NCI-H2081 treated with DMSO at 0.1 percent for 48 hours (cell line): ENCODE measurements at places on chromosomes 6 and 20.

DNA sequence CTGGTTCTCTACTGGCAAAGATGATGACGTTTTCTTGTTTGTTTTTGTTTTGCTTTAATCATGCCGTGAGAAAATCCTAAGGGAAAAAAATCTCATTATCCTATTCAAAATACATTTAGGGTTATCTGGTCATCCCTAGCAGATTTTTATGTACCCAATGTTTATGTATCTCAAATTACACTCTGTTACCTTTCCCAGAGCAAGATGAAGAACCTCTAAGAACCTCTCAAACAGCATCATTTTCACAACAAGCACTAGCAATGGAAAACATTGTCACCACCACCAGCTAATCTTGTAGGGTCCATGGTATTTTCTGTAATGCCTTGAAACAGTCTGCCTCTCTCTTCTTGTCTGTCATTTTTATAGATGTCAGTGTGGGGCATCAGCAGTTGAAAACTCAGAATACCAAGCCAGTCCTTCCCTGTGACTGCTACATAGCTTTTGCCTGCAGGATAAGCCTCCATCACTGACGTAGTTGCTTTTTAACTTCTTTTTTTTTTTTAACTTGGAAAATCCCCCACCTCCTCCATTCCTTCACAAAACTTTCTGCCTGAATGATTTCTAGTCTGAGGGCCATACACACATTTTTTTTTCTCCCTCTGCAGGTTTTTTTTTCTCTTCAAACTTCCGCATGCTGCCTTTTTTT is 2.4 kb upstream of the SNAP25 start:
- no peak for DNase-seq

- DNase-seq: no peak
Measured at GRCh38 chr6:33716890-33717632, 5.6 kb upstream of the UQCC2 start.

- no peak for DNase-seq
Measured at GRCh38 chr20:41232973-41233926, 84.3 kb downstream of the ZHX3 start.

DNA sequence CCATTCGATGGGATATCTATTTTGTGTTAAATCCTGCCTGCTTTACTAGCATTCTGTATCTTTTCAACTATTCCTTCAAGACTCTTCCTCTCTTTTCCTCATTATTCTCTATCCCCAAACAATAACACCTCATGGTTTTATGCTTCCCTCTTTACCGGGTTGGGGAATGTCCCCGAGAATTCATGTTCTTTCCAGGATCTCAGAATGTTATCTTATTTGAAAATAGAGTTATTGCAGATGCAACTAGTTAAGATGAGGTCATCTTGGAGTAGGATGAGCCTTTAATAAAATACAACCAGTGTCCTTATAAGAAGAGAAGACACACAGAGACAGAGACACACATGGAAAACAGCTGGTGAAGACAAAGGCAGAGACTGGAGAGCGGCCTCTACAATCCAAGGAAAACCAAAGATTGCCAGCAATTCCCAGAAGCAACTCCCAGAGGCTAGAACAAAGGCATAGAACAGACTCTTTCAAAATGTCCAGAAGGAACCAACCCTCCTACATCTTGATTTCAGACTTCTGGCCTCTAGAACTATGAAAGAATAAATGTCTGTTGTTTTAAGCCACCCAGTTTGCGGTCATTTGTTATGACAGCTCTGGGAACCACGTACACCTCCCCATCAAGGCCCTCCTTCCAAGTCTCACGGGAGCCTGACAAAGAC is 126.8 kb upstream of the TNFAIP3 start:
- DNase-seq: no peak

DNA sequence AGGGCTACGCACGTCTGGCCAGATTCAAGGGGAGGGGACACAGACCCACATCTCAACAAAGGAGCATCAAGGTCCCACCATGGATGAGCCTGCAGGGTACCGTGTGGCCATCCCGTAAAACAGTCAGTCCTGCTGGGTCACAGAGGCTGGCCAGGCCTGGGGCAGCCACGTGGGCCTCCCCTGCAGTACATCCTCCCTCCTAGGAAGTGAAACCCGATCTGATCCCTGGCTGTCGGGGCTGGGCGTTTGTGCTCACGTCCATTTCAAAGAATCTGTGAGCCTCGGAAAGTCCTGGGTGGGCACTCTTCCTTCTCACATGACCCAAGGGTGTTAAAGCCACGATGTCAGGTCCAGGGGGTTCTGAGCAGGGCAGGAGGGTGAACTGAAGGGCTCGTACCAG is 14.3 kb downstream of the SULF2 start:
- DNase-seq: no peak

- no peak for DNase-seq
Measured at GRCh38 chr6:149924206-149924932, 1.4 kb upstream of the RAET1G start.

DNA sequence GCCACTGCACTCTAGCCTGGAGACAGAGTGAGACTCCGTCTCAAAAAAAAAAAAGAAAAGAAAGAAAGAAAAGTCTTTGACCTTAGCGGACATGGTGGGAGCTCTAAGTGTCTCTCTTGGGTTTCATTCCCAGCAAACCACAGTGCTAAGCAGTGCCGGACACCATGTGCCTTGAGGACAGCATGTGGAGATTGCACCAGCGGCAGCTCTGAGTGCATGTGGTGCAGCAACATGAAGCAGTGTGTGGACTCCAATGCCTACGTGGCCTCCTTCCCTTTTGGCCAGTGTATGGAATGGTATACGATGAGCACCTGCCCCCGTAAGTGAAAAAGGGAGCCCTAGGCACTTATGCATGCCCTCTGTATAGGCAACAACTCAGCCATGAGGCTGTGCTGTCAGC is 79.4 kb downstream of the GFRA4 start:
- DNase-seq: no peak

- no peak for DNase-seq
Measured at GRCh38 chr6:119720160-119720559, 370.6 kb upstream of the MAN1A1 start.

DNA sequence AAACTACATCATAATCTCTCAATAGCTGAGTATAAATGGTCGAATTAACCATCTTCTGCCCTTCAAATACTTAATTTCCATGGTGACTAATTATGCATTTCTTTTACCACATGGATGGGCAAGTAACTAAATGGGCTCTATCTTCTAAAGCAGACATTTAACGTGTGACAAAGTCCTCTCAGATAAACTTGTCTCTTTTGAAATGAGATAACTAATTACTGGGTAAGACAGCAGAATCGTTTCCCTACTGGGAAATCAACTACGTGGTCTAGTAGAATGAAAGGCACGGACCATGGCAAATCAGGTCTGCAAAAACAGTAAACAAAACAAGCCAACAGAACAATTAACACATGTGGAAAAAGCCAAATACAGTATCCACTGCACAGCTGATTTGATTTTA is 137.7 kb downstream of the BACH2 start:
- no peak for DNase-seq

GRCh38 chr6:18506382-18507017 is 119.3 kb downstream of the RNF144B start:
- DNase-seq: peak; percentile 3

DNA sequence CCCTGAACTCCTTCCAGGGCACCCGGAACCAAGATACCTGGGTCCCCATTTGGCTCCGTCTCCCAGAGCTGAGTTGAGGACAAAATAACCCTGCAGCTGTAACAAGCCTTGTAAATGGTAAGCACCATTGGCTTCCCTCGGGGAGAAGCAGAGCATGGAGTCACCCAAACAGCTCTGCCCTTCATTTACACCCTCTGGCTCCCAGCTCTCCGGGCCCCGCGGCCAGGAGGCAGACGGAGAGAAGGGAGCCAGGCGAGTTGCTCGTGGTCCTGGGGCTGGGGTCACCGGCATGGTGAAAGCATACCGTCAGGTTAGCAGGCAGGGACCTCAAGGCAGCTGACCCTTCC is 2.1 kb downstream of the TFEB start:
- no peak for DNase-seq

GRCh38 chr20:49356676-49357075 is 78.8 kb upstream of the ZNFX1 start:
- DNase-seq: no peak

GRCh38 chr20:38243709-38244020 is 16.9 kb downstream of the KIAA1755 start:
- DNase-seq: no peak

DNA sequence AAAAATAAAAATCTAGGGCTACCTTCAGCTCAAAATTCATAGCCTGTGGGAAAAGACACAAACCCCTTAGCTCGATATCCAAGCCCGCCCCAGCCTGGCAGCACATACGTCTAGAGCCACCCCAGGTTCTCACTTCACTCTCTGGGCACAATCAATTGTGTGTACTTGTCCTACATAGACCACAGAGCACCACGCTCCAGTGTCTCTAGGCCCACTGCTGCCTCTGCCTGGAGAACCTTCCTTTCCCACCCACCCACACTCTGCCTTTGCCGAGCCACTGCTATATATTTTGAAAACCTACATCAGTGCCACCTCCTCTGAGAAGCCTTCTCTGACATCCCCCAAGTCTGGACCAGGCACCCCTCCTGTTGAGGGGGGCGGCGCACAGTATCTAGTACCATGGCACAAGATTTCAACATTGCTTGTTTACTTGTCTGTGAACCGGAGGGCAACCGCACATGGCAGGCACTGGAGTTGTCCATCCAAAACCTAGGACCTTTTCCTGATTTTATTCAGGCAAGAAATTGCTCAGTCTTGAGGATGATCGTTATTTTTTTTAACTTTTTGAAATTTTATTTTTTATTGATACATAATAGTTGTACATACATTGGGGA is 141.5 kb downstream of the UNC5CL start:
- DNase-seq: no peak

- DNase-seq: no peak
Measured at GRCh38 chr6:9485992-9486391, 928.9 kb downstream of the TFAP2A start.

DNA sequence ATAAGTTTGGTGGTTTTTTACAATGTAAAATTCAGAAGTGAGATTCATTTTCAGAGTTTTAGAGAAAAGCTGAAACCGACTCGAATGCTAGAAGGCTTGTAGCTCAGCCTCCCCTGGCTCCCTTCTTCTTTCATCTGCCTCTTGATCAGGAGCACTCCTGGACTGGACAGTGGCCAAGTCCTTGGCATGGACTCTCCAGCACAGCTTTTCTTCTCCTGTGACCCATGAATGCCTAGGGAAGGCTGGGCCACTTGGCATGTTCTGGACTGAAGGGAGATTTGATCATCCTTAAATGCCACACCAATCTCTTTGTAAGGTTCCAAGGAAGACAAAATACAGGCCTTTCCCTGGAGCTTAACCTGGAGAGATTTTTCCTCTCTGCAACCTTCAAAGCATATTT is 384.0 kb upstream of the SASH1 start:
- no peak for DNase-seq

GRCh38 chr6:38336922-38337321 is 302.8 kb downstream of the BTBD9 start:
- DNase-seq: no peak

DNA sequence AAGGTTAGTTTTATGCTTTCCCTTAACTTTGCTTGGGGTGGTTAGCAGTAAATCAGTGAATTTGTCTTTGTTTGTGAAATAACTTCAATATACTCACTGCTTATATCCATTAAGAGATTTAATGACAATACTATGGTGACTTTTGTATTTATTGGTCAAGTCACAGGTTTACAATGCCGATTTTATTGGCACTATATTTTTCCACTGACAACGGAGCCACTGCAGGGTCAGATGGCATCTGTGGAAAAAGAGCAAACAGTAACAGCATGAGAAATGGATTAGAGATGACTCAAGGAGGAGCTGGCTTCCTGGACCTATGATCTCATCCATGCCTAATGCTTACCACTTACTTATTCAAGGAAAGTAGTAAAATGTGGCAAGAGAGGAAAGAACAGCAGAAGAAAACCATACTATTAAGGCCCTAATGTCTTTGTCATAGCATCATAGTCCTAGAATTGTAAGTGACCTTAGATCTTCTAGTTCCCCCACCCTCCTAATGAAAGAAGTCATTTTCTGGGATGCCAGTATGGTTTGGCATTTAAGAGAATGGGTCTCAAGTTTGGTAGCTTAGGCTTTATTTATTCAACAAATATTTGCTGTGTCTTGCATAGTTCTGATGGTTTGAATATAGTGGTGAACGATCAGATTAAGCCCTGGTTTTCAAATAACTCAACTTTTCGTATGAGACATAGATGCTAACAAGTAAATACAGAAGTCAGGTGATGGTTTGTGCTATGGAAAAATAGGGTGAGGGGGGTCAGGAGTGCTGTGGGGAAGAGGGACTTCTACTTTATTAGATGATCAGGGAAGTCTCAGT is 18.5 kb downstream of the RNF144B start:
- DNase-seq: no peak

DNA sequence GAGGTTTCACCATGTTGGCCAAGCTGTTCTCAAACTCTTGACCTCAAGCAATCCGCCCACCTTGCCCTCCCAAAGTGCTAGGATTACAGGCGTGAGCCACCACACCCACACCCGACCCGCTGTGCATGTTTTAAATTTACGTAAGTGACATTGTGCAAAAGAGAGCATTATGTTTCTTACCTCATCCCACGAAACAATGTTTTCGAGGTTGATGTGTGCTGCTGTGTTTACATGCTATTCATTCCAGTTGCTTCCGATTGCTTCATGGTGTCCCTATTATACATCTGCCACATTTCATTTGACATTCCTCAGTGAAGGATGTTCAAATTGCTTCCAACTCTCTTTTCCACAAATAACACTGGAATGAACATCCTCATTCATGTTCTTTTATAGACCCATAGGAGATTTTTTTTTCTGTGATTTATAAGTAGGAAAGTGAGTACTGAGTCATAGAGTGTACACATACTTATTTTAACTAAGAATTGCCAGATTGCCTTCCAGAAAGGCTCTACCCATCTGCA is 403.9 kb upstream of the JARID2 start:
- DNase-seq: no peak

DNA sequence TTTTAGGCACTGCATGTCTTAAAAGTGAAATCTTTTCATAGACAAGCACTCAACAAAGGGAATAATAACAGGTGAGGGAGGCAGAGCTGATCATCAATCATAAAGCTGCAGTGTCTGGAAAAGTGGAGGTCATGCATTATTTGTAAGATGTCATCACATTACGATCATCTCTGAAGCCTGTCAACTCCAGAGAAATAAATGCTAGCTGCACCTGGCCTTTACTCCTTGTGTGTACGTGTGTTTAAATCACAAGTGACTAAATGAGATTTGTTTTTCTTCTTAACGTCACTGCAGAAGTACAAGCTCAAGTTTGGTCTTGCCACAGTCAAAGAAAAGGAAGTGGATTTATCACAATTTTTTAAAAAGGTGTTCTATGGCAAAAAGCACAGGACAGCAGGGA is 275.5 kb upstream of the SGK1 start:
- no peak for DNase-seq
